ENCODE measurements at places on chromosomes 7 and 10. TPM values are rescaled to one million over a fixed set of nuclear protein-coding genes. Genes with fewer than 3 reads are reported as not detected.
A peak's percentile ranks its signal among the peaks of the same experiment; 100 is the strongest.

DNA sequence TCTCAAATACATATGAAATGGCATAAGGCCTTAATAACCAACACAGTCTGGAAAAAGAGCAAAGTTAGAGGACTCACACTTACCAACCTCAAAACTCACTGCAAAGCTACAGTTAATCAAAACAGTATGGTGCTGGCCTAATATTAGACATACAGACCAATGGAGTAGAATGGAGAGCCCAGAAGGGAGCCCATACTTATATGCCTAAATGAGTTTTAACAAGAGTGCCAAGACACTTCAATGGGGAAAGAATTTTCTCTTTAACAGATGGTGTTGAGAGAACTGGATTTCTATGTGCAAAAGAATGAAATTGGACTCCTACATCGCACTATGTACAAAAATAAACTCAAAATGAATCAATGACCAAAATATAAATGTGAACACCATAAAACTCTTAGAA lies 522.6 kb downstream of the AUTS2 start:
- no peak overlapping the region for H3K27ac ChIP-seq
- no peak overlapping the region for H3K4me3 ChIP-seq
- no peaks in the 10 kb centered on the region for H3K4me1 ChIP-seq
- no peaks in the 10 kb centered on the region for H3K36me3 ChIP-seq

GRCh38 chr7:30331338-30331737 lies 46.9 kb downstream of the ZNRF2 start:
- peak overlapping the region; percentile 55 for H3K27ac ChIP-seq
- no peak for DNase-seq
- H3K36me3 ChIP-seq: no peaks in the 10 kb centered on the region
- H3K4me1 ChIP-seq: peaks cover 20% of the 10 kb centered on the region
- no peaks in the 10 kb centered on the region for H3K27me3 ChIP-seq
- 0 out of 2 replicates have a peak overlapping the region, but pooled peaks have one; percentile 8 for H3K4me3 ChIP-seq

- H3K4me3 ChIP-seq: no peak overlapping the region
- DNase-seq: no peak
- H3K36me3 ChIP-seq: no peaks in the 10 kb centered on the region
- no peak overlapping the region for H3K27ac ChIP-seq
- H3K27me3 ChIP-seq: no peaks in the 10 kb centered on the region
Observed at GRCh38 chr7:84271543-84271942, 77.0 kb upstream of the SEMA3A start.

- no peaks in the 10 kb centered on the region for H3K36me3 ChIP-seq
- no peaks in the 10 kb centered on the region for H3K4me1 ChIP-seq
- H3K4me3 ChIP-seq: no peak overlapping the region
- DNase-seq: no peak
- H3K27me3 ChIP-seq: no peaks in the 10 kb centered on the region
- H3K27ac ChIP-seq: no peak overlapping the region
Observed at GRCh38 chr7:51268859-51269258, 47.8 kb downstream of the COBL start.

- peaks cover 5% of the 10 kb centered on the region for H3K4me1 ChIP-seq
- no peak overlapping the region for H3K27ac ChIP-seq
- H3K36me3 ChIP-seq: peaks cover 2% of the 10 kb centered on the region
- DNase-seq: no peak
Observed at GRCh38 chr7:129644634-129645230, 33.2 kb downstream of the NRF1 start.

DNA sequence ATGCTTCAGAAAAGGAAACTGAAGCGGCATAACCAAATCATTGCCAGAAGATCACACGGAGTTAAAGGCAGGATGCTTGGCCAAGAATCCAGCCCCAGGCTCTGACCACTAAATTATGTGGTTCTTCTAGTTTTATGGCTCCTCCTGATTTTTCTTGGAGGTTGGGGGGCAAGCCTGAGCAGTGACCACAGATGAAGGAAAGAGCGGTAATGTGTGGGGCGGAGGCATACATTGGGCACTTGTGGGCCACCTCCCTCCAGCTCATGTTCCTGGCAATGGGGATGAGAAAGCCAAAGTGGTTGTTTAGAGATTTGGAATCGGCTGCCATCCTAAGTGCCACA lies 3.2 kb downstream of the TRPV6 start:
- H3K4me3 ChIP-seq: no peak overlapping the region
- H3K4me1 ChIP-seq: no peaks in the 10 kb centered on the region
- H3K27me3 ChIP-seq: 0 out of 2 replicates have a peak, but pooled peaks cover 2% of the 10 kb centered on the region
- DNase-seq: no peak

DNA sequence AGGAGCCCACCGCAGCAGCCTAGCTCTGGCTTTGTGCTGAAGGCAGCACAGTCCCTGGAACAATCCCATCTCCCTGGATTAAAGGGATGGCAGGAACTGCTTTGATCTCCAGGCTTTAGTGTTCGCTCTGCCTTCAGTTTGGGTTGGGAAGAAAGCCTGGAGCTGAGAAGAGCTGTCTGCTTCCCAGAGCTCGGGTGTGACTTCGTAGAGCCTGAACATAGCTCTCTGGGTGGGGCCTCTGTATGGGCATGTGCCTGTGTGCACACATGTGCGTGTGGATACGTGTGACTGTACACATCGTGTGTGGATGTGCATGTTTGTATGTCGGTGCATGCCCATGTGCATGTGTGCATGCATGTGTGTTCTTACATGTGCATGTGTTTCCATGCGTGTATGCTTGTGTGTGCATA lies 8.7 kb downstream of the ADCY1 start:
- H3K27me3 ChIP-seq: peaks cover 2% of the 10 kb centered on the region
- H3K4me3 ChIP-seq: no peak overlapping the region

GRCh38 chr10:128029731-128030369 lies 96.4 kb downstream of the MKI67 start:
- no peak overlapping the region for H3K27ac ChIP-seq
- no peak for DNase-seq
- no peaks in the 10 kb centered on the region for H3K27me3 ChIP-seq
- no peak overlapping the region for H3K4me3 ChIP-seq

DNA sequence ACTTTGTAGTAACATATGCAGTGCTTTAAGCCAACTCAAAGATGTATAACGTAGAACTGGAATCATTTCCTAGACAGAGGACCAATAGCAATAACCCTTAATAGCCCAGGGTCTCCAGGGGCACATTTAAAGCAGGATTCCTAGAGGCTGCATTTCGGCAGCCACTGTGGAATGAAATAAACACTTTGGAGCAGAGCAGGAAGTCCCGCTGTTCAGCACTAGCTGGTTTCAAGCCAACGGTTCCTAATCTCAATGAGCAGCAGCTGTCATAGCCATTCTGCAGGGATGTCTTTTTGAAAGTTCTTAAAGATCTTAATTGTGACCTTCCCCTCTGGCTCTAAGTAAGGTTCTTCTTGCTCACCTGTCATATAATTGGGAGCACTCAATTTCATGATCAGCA lies 18.4 kb upstream of the MACROH2A2 start:
- no peaks in the 10 kb centered on the region for H3K36me3 ChIP-seq
- H3K4me3 ChIP-seq: no peak overlapping the region
- H3K4me1 ChIP-seq: no peaks in the 10 kb centered on the region
- H3K27me3 ChIP-seq: no peaks in the 10 kb centered on the region

DNA sequence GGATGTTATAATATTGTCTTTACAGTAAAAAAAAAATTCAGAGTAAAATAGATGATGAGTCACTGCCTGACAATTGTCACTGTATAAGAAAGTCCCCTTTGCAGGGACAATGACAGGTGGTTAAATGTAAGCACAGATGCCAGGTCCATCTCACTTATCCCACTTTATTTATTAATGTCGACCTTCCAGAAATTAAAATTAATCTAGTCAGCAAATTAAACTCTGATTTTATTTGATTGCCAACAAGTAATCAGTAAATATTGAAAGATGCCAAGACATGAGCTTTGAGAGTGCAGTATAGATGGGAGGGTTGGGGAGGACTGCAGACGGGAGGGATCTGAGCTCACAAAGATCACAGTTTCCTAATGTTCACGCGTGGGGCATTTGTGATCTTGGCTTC lies 50.9 kb downstream of the CPXM2 start:
- no peak overlapping the region for H3K27ac ChIP-seq
- H3K4me3 ChIP-seq: no peak overlapping the region
- no peak for DNase-seq
- no peaks in the 10 kb centered on the region for H3K36me3 ChIP-seq
- peaks cover 5% of the 10 kb centered on the region for H3K4me1 ChIP-seq
- H3K27me3 ChIP-seq: no peaks in the 10 kb centered on the region

- no peak for DNase-seq
- H3K27ac ChIP-seq: no peak overlapping the region
- no peaks in the 10 kb centered on the region for H3K36me3 ChIP-seq
- no peak overlapping the region for H3K4me3 ChIP-seq
- no peaks in the 10 kb centered on the region for H3K27me3 ChIP-seq
- no peaks in the 10 kb centered on the region for H3K4me1 ChIP-seq
Observed at GRCh38 chr10:116005301-116005700, 267.7 kb downstream of the GFRA1 start.

DNA sequence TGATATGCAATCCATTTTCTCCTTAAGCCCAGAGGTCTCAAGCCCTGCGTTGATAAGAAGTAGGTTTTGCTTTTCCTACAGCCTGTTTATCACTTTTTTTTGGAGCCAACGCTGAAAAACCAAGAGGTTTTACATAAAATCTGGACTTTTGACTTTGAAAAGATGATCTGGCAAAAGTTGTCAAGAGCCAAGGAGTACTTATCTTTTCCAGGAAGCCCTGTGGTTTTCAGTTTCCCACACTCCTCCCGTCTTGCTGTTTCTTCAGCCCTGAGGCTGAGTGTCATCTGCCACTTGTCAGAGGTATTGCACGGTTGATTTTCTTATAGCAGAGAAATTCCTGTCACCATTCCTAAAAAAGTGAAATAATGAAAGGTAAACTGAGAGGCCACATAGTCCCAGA lies 108.7 kb downstream of the TYW1 start:
- H3K4me3 ChIP-seq: no peak overlapping the region
- no peaks in the 10 kb centered on the region for H3K4me1 ChIP-seq
- no peaks in the 10 kb centered on the region for H3K36me3 ChIP-seq
- no peak overlapping the region for H3K27ac ChIP-seq
- H3K27me3 ChIP-seq: no peaks in the 10 kb centered on the region

GRCh38 chr10:29980084-29980483 lies 79.3 kb downstream of the JCAD start:
- H3K27ac ChIP-seq: no peak overlapping the region
- H3K27me3 ChIP-seq: no peaks in the 10 kb centered on the region
- no peak overlapping the region for H3K4me3 ChIP-seq
- H3K36me3 ChIP-seq: no peaks in the 10 kb centered on the region

DNA sequence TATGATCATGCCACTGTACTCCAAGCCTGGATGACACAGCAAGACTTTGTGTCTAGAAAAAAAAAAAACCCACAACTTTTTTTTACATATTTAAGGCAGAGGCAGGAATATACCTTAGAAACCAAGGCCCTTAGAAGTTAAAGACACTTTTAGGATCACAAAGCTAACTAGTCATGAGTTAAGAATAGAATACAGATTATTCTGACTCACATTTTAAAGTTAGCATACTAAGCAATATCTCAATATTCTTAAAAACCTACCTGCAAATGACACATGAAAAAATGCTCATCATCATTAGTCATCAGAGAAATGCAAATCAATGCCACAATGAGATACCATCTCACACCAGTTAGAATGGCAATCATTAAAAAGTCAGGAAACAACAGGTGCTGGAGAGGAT lies 177.7 kb downstream of the CHCHD3 start:
- H3K4me1 ChIP-seq: peaks cover 9% of the 10 kb centered on the region
- H3K27ac ChIP-seq: no peak overlapping the region
- peaks cover 8% of the 10 kb centered on the region for H3K36me3 ChIP-seq
- H3K27me3 ChIP-seq: no peaks in the 10 kb centered on the region
- no peak overlapping the region for H3K4me3 ChIP-seq

GRCh38 chr10:26755443-26755903 lies 58.0 kb downstream of the PDSS1 start:
- H3K27ac ChIP-seq: peak overlapping the region; percentile 49
- peak overlapping the region; percentile 55 for H3K4me3 ChIP-seq
- DNase-seq: peak; percentile 67

GRCh38 chr10:19968745-19969144 lies 152.5 kb downstream of the PLXDC2 start:
- no peak overlapping the region for H3K4me3 ChIP-seq
- H3K36me3 ChIP-seq: no peaks in the 10 kb centered on the region
- no peaks in the 10 kb centered on the region for H3K4me1 ChIP-seq

DNA sequence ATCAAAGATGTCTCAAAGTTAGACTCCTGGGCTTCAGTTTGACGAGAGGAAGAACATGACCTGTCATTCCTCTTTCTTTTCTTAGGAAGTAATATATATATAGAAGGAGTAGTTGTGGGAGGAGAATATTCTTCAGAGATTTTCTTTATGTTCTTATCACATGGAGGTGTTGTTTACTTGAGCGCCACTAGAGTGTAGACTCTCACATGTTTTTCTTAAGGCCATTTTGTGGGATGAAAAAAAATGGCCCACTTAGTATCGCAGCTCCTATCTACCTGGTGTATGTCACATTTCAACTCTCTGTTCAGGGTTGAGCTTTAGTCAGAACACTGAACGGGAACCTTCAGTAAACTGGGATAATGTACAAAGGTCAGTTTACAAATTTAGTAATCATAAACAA lies 645.2 kb downstream of the PHTF2 start:
- no peak overlapping the region for H3K4me3 ChIP-seq
- no peaks in the 10 kb centered on the region for H3K36me3 ChIP-seq
- H3K27me3 ChIP-seq: no peaks in the 10 kb centered on the region
- no peaks in the 10 kb centered on the region for H3K4me1 ChIP-seq
- no peak for DNase-seq

DNA sequence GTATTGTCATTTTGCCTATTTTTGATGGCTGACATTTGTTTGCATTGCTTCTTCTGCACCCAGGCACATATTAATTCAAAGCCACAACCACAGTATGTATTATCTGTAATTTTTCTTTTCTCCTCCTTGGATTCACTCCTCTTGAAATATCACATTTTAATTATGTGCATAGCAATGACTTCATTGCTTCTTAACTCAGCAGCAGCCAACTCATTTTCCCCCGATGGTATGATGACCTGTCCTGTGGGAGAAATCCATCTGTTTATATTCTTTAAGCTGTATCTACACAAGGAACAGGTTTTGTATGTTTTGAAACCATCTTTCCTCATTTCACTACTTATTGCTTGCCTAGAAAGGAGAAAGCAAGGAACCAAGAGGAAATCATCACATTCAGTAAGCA lies 588.8 kb downstream of the INHBA start:
- no peaks in the 10 kb centered on the region for H3K36me3 ChIP-seq
- H3K27me3 ChIP-seq: no peaks in the 10 kb centered on the region

- H3K36me3 ChIP-seq: no peaks in the 10 kb centered on the region
- no peak overlapping the region for H3K4me3 ChIP-seq
- no peak for DNase-seq
- no peak overlapping the region for H3K27ac ChIP-seq
- no peaks in the 10 kb centered on the region for H3K27me3 ChIP-seq
Observed at GRCh38 chr10:11024596-11024995, 6.9 kb downstream of the CELF2 start.

Gene LFNG
- total RNA-seq: 0.62 TPM

Gene OR6B1
- total RNA-seq: not detected

Gene PLPP4
- 0.26 TPM for total RNA-seq

Gene LHPP
- 6.5 TPM for total RNA-seq
